ENCODE measurements at places on chromosomes 5 and 9.

DNA sequence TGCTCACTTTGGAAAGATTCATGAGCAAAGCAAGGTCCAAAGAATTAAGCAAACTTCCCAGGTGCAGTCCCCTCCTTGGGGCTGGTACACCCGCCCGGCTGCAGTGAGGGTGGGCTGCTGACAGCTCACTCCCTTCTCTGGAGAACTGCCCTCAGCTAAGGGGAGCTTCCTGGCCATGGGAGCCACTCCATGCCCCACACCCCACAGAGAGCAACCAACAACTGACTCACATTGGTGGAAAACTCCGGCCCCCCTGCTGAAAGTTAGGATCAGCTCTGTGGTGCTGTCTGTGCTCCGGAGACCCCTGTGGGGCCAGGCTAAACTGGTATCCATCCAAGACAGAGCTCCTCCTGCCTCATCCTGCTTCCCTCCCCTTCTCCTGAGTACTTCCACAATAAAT lies 223.0 kb downstream of the GABBR2 start:
- no peak for DNase-seq

DNA sequence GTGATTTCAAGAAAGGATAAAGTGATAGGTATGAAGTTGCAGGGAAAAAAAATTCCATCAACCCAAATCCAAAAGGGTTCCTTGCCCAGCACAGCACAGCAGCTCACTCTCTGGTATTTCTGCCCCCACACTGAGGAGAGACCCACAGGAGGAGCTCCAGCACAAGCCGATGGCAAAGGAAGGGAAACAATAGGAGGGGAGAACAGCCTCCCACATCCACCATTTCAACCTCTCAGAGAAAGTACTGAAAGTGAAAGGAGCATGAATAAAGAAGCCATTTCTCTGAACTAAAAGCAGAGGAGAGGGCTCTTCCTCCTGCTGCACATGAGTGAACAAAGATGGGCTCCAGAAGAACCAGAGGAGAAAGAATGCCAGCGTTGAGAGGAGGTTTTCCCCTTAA lies 54.9 kb upstream of the ZSWIM6 start:
- no peak for DNase-seq

DNA sequence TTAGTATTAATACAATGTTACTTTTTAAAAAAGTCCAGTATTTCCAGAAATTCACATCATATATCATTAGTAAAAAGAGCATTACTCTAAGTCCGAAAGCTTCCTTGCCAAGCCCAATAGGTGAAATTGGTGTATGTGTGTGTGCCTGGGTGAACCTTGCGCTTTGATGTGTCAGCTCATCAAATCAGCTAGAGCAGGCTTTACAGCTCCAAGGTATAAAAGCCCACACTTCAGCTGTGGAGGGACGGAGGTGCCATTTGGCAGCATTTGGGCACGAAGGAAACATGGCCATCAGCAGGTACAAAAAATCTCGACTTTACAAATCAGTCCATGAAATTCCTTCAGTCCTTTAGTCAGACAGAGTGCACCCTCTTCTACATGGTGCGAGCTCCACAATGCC lies 76.5 kb upstream of the IL7R start:
- DNase-seq: no peak

- no peak for DNase-seq
Measured at GRCh38 chr9:31519011-31519410, 865.4 kb upstream of the ACO1 start.

- no peak for DNase-seq
Measured at GRCh38 chr5:168324859-168325630, 33.6 kb downstream of the WWC1 start.

GRCh38 chr5:139378941-139379361 lies 4.1 kb downstream of the SLC23A1 start:
- DNase-seq: no peak

GRCh38 chr5:108617467-108618435 lies 129.9 kb upstream of the FER start:
- DNase-seq: no peak

- DNase-seq: no peak
Measured at GRCh38 chr5:4614088-4614487, 526.0 kb upstream of the ADAMTS16 start.

DNA sequence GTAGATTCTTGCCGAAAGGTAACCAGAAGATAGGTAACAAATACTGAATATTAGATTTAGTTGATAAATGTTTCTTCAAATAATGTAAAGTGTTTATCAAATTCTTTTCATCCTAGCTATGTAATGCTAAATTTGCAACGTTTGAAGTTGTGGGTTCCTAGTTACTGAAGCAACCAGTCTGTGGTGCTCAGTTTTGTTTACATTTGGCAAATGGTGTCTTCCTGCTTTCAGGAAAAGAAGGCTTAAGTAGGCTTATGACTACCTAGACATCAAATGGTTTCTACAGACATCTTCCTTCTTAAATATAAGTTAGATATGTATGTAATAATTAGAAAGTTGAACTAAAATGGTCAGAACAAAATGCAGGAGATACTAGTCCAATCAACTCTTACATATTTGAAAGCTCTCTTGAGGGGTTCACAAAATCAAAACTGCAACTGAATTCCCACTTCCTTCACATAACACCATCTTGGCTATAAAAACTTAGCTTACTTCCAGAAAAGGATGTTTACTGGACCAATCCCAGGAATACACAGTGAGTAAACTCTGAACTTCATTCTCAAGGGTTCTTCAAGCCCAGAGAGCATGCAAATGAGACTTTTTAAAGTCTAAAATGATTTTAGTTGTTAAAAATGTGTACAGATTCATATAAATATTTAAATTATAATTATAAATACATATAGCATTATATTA lies 125.7 kb upstream of the ITGA1 start:
- no peak for DNase-seq

GRCh38 chr9:13053504-13053903 lies 226.0 kb downstream of the MPDZ start:
- no peak for DNase-seq

GRCh38 chr9:128136816-128137793 lies 9.6 kb upstream of the PTGES2 start:
- DNase-seq: no peak

GRCh38 chr5:56369361-56369811 lies 136.3 kb upstream of the ANKRD55 start:
- DNase-seq: no peak

GRCh38 chr5:13695076-13695712 lies 249.3 kb downstream of the DNAH5 start:
- no peak for DNase-seq

- DNase-seq: no peak
Measured at GRCh38 chr9:13069498-13069897, 210.0 kb downstream of the MPDZ start.
